Activated CD8-positive, alpha-beta memory T cell treated with anti-CD3 and anti-CD28 coated beads, Interleukin-2, amount 10 ng/mL, durations not matched to agents 7 days and 5 days (primary cell): ENCODE measurements at places on chromosomes 12 and 14. TPM values are rescaled to one million over a fixed set of nuclear protein-coding genes. Genes with fewer than 3 reads are reported as not detected.

Gene CLEC4D
- not detected for total RNA-seq

Gene LRP1-AS
- not detected for total RNA-seq

Gene CLEC4E
- not detected for total RNA-seq

DNA sequence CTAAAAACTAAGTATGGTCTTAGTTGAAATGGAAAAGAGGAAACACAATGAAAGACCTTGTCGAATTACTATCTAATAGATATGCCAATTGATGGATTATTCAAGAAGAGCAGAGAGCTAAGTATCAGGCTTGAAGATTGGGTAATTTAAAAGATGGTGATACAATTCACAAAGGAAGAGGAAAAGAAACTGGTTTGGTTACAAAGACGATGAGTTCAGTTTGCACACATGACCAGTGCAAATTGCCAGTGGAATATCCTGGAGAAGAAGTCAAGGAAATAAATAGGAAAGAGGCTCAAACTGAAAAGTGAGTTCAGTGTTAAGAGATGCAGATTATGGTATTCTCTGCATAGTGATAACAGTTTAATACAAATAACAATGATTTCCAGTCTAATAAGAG is 2.5 kb upstream of the RAP1B start:
- no peak for DNase-seq

- no peak for DNase-seq
Observed at GRCh38 chr14:46215801-46216200, 435.8 kb downstream of the RPL10L start.

DNA sequence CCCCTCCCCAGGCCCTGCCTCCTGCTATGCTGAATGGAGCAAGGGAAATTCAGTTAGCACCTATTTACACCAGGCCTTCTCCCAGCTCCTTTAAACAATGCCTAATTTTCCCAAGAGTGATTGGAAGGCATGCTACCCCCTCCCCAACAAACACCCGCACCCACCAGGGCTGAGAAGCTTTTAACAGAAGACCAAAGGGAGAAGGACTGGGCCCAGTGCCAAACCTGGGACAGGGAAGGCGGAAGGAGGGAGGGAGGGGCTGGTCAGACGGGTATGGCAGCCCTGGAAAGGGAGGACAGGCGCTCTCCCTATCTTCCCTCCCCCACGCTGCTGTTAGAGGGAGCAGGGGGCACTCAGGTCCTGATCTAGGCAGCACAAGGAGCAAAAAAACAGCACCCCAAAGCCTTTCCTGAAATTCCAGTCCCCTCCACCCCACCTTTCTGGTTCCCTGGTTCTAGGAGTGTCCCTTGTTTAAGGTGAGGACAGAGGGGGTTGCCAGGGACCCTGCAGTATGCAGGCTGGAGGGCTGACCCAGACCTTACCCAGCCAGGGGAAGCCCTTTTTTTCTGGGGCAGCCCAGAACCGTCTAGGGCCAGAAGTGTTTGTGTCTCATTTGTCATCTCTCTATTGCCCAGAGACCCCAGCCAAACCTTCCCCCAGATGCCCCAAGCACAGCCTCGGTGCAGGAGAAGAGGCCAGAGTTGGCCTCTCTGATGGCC is 2.4 kb upstream of the KRT8 start:
- no peak for DNase-seq

DNA sequence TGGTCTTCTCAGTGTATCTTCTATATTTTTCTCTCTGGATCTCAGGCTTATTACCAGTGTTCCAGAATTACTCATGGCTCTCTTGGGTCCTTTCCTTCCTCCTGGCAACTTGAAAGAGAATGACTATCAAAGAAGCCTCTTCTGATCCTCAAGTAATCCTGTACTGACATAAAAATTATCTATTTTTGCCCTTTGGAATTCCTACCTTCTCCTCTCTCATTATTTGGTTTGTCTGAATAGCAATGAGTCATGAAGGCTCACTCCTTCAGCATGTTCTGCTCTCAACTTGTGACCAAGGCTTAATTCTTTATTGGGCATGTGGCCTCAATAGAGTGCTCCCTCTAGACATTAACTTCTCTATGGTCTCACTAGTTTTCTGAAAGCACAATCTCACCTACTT is 553.6 kb upstream of the ATP2B1 start:
- no peak for DNase-seq

DNA sequence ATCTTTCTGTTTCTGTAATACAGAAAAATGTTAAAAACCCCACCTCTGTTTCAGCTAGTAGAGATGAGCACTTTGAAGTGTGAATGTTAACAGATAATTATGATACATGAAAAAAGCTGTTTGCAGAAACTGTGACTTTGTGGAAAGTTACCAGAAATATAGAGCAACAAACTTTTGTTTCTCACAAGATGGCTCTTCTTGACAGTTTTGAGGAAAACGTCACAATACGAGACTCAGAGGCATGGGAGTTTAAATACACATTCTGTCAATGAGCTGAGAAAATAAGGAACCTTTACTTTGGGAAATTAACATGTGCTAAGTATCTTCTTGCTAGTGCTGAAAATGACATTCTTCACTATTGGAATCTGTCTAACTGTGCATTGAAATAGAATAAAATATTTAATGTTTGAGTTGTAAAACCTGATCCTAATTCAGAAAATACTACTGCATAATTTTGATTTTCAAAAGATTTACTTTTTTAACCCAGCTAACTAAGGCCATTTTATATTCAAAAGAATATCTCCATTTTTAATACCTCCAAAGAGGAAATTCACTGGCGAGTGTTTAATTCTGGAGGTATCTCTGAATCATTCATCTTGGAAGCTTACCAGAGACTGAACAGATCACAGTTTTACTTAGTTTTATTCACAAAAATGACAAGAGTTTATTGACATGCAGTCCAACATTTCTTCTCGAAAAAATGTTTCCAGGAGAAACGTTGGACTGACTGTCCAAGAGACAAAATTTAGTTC is 308.9 kb upstream of the LRFN5 start:
- no peak for DNase-seq

Gene FOXA1
- not detected for total RNA-seq

- DNase-seq, result no peak
Observed at GRCh38 chr12:106625976-106626375, 43.2 kb downstream of the RFX4 start.

Gene TCL1B
- total RNA-seq, result not detected

Gene SOAT2
- 5.9 TPM for total RNA-seq

DNA sequence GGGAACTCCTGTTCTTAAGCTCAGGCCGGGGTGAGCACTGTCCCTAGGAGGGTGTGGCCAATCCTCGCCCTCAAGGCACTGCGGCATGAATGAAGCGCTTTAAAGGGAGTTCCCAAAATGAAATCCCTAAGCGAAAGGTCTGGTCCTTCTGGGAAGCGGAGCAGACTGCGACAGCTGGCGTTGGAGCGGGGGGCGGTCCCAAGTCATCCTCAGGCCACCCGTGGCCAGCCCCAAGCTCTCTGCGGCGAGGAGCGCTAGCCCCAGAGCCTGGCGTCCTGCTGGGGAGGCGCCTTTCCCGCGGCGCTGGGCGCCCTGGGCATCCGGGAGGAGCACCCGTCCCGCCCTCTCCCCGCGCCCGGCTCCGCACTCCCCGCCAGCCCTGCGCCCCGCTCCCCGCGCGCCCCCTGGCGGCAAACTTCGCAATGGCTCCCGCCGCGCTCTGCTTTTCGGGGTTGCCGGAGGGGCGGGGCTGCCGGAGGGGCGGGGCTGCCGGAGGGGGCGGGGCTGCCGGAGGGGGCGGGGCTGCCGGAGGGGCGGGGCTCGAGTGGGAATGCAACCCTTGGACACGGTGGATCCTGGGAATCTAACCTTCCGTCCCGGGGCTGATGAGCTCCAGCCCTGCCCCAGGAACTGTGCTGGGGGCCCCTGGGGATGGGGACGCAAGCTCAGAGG is 25.4 kb downstream of the ZBTB42 start:
- peak; percentile 94 for DNase-seq

Gene RBP5
- 0.91 TPM for total RNA-seq

GRCh38 chr14:81222126-81222525 is 1.4 kb upstream of the GTF2A1 start:
- DNase-seq, result no peak

Gene PPP2R5E
- total RNA-seq, result 48.1 TPM

Gene HOXC12
- not detected for total RNA-seq

GRCh38 chr14:76236172-76237130 is 84.7 kb downstream of the GPATCH2L start:
- DNase-seq, result no peak

Gene GDF3
- not detected for total RNA-seq
